ENCODE measurements at places on chromosomes 4 and X. TPM values are rescaled to one million over a fixed set of nuclear protein-coding genes. Genes with fewer than 3 reads are reported as not detected.

Gene KLF8
- 15.5 TPM for total RNA-seq

DNA sequence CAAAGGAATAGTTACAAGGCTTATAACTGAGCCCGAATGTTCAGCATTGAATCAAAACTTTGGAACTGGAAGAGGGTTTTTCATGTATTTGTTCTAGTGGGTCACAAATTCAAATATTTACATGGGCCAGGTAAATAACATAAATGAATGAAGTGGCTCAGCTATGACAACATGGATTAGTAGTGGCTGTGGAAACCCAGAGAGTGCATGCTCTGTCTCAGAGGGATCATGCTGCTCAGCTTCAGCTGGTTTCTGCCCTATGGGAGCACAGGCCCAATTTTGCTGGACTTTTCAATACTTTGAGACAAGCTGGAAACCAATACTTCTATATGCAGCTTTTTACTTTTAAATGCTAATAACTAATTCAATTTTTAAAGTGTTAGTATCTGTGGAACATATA lies 394.0 kb upstream of the TEX13C start:
- no peak overlapping the region for H3K4me3 ChIP-seq
- no peaks in the 10 kb centered on the region for H3K36me3 ChIP-seq
- H3K4me1 ChIP-seq = no peaks in the 10 kb centered on the region
- H3K27me3 ChIP-seq = no peaks in the 10 kb centered on the region
- no peak overlapping the region for H3K27ac ChIP-seq

Gene PNMA5
- not detected for total RNA-seq

Gene UGT2A3
- total RNA-seq = not detected

GRCh38 chr4:168421671-168422070 lies 58.6 kb downstream of the DDX60L start:
- H3K4me3 ChIP-seq = no peak overlapping the region
- no peak overlapping the region for H3K27ac ChIP-seq
- no peaks in the 10 kb centered on the region for H3K4me1 ChIP-seq
- no peak for DNase-seq
- H3K27me3 ChIP-seq = no peaks in the 10 kb centered on the region

Gene SLITRK4
- total RNA-seq = 0.52 TPM

Gene PDGFRA
- 95.2 TPM for total RNA-seq

Gene GUCY1A1
- 50.3 TPM for total RNA-seq

Gene NXF2B
- not detected for total RNA-seq

GRCh38 chr4:84803720-84804119 lies 162.8 kb downstream of the WDFY3 start:
- no peak for DNase-seq
- no peaks in the 10 kb centered on the region for H3K4me1 ChIP-seq
- H3K36me3 ChIP-seq = peaks cover 58% of the 10 kb centered on the region
- H3K27me3 ChIP-seq = no peaks in the 10 kb centered on the region

DNA sequence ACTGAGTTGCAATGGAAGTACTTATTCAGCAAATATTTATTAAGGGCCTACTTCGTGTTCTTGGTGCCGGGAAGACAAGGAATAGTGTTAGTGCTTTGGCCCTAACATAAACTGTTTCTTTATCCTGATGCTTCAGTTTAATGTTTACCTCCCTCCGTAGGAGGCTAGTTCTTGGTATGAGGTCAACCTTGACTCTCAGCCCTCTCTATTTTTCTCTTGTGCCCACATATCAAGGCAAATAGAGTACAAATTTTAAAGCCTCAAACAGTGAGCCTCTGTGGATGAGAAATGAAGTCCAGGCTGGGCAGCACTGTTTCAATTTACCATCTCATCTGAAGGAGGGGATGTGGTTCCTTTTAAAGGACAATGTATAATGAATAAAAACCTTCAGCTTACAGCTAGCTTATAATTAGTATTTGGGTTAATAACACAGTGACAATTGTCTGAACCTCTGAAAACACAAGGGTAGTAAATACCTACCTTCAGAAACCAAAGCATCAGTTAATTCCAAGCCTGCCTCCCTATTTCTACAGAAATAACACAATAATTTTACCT lies 68.5 kb downstream of the SH3RF1 start:
- H3K4me1 ChIP-seq = peaks cover 34% of the 10 kb centered on the region
- no peaks in the 10 kb centered on the region for H3K36me3 ChIP-seq
- H3K4me3 ChIP-seq = no peak overlapping the region
- no peak overlapping the region for H3K27ac ChIP-seq

- no peak for DNase-seq
- H3K4me3 ChIP-seq = no peak overlapping the region
These were observed 59.3 kb downstream of the MAPK10 start for GRCh38 chr4:86300516-86300915.

Gene SRPX
- total RNA-seq = 86.1 TPM

Gene IL13RA2
- 0.39 TPM for total RNA-seq

DNA sequence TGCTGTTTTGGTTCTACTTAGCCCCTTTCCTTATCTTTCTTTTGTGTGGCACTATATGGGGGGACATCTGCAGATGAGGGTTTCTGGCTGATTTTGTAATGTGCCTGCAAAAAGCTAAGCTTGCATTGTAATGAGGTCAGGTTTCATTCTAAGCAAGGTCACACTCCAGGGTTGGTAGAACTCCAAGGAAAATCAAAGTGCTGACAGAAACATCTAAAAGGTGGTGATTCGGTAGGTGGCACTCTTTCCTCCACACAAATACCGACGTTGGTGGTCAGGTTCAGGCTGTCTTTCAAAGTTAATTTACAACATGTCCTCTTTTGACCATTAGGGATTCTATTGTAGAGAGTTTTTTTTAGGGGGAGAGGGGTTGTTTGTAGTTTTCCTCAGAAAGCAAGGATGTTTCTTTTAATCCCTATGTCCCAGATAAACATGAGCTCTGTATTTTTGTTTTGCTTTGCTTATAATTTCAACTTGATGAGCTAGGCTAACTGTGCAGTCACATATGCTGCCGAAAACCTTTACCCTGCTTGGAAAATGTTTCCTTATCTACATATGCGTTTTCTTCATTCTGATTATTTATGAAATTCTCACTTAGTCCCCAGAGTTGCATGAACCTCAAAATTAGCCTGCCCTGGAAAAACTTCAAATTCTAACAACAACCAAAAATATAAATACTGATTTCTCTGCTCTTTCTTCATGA lies 434.2 kb downstream of the PPARGC1A start:
- H3K36me3 ChIP-seq = no peaks in the 10 kb centered on the region
- peaks cover 38% of the 10 kb centered on the region for H3K4me1 ChIP-seq
- H3K27ac ChIP-seq = peak overlapping the region; percentile 29
- H3K27me3 ChIP-seq = no peaks in the 10 kb centered on the region
- H3K4me3 ChIP-seq = no peak overlapping the region

DNA sequence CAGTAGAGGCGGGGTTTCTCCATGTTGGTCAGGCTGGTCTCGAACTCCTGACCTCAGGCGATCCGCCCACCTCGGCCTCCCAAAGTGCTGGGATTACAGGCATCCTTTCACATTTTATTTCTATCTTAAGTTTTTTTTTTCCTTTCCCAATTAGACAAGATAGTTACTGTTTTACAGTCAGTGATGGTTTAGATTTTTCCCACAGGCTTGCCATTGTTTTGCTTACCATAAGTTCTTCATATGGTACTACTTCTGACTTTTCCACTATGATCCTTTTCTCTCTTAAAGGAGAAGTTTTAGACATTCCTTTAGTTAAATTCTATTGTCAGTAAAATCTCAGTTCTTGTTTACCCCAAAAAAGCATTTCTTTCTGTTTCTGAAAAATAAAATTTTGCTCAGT lies 462.6 kb downstream of the CENPC start:
- H3K27ac ChIP-seq = no peak overlapping the region
- H3K4me3 ChIP-seq = no peak overlapping the region
- DNase-seq = no peak
- no peaks in the 10 kb centered on the region for H3K4me1 ChIP-seq
- no peaks in the 10 kb centered on the region for H3K36me3 ChIP-seq
- no peaks in the 10 kb centered on the region for H3K27me3 ChIP-seq

Gene TLR2
- 10.0 TPM for total RNA-seq

DNA sequence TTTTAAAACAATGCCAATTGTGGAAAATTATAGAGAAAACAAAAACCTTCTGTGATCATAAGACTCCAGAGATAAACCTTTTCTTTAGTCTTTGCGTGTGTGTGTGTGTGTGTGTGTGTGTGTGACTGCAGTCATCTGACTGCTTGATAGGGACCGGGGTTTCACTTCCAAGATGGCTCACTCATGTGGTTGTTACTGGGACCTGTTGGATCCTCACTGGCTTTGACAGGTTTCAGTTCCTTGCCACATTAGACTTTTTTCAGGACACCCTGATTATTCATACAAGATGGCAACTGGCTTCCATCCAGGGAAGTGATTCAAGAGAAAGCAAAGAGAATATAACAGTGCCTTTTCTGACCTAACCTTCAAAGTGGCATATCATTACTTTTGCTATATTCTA lies 21.9 kb upstream of the MAD2L1 start:
- H3K4me1 ChIP-seq = no peaks in the 10 kb centered on the region
- no peak overlapping the region for H3K4me3 ChIP-seq
- DNase-seq = no peak
- H3K27me3 ChIP-seq = no peaks in the 10 kb centered on the region
- H3K27ac ChIP-seq = no peak overlapping the region
- no peaks in the 10 kb centered on the region for H3K36me3 ChIP-seq

Gene KCND1
- total RNA-seq = 1.2 TPM

DNA sequence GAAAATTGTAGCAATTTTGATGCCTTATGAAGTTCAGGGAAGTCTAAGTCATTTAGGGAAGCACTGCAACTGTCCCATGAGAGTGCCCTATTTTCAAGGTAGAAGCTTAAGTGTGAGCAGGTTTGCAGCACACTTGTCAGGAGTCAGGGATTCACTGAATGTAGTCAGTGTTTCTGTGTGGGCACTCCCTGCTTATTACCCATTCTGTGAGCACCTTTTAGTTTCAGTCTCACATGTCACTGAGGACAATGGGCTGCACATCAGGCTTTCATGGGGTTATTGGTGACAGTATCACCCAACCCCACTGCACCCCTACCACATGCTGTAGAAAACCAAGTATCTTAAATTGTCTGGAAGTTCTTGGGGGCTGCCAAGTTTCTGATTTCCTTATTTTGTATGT lies 2.9 kb upstream of the CCNG2 start:
- DNase-seq = no peak
- H3K27ac ChIP-seq = no peak overlapping the region
- no peaks in the 10 kb centered on the region for H3K36me3 ChIP-seq
- H3K4me3 ChIP-seq = no peak overlapping the region
- H3K27me3 ChIP-seq = no peaks in the 10 kb centered on the region

GRCh38 chrX:67604979-67605703 lies 61.3 kb downstream of the AR start:
- no peak for DNase-seq
- H3K27ac ChIP-seq = no peak overlapping the region
- H3K4me3 ChIP-seq = no peak overlapping the region
- H3K27me3 ChIP-seq = no peaks in the 10 kb centered on the region

DNA sequence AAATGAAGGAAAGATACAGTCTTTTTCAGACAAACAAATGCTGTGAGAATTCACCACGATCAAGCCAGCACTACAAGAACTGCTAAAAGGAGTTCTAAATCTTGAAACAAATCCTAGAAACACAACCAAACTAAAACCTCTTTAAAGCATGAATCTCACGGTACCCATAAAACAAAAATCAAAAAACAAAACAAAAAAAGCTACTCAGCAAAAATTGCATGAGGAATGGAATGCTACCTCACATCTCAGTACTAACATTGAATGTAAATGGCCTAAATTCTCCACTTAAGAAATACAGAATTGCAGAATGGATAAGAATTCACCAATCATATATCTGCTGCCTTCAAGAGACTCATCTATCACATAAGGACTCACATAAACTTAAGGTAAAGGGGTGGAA lies 300.1 kb downstream of the NAF1 start:
- no peaks in the 10 kb centered on the region for H3K4me1 ChIP-seq
- no peak overlapping the region for H3K4me3 ChIP-seq
- DNase-seq = no peak
- no peaks in the 10 kb centered on the region for H3K36me3 ChIP-seq

Data from esophagus muscularis mucosa (tissue), 4 donors.